ENCODE measurements at places on chromosomes 4 and X.

DNA sequence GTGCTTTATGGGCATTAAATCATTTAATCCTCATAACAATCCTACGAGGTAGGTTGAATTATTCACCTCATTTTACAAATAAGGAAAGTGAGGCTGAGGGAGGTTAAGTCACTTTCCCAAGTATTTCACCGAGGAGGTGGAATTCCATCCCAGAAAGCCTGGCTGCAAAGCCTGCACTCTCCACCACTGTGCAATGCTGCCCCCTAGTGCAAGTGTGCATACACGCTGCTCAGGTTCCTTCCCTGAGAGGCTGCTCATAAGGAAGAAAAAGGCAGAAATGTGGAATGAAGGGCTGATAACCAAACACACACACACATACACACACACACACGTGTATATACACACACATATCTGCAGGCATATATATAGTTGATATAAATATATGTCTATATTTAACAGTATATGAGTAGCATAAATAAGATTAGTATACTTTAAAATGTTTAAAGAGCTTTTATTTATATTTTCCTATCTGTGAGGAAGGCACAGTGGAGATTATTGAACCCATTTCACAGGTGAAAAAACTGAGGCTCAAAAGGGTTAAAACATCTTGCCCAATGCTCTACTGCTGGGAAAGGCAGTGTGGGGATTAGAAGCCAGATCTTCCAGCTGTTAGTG lies 714.5 kb upstream of the TENM3 start:
- DNase-seq: peak; percentile 76

DNA sequence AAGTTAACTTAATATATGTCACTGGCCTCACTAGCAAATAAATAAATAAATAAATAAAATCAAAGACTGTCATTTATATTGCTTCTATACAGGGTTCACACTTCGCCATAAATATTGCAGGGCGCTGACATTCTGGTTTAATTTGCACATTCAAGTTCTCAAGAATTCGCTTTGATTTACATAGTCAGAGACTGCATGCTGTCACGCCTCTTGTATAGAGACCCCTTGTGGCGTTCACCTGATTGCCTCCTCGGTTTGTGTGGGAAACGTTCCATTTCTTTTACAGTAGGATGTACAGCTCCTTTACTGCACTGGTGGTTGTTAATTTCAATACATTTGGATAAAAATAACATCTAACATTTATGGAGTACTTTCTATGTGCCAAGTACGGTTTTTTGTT lies 71.3 kb upstream of the ADGRG2 start:
- no peak for DNase-seq

DNA sequence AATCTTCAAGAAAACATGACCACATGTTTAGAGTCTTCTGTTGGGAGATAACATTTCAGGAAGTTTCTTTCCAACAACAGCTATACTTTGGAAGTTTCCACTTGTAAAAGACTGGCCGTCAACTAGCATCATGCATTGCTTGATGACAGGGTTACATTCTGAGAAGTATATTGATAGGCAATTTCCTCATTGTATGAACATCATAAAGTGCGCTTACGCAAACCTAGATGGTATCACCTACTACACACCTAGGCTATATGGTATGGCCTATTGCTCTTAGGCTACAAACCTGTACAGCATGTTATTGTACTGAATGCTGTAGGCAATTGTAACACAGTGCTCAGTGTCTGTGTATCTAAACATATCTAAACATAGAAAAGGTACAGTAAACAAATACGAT lies 25.4 kb upstream of the CD40LG start:
- DNase-seq: no peak

DNA sequence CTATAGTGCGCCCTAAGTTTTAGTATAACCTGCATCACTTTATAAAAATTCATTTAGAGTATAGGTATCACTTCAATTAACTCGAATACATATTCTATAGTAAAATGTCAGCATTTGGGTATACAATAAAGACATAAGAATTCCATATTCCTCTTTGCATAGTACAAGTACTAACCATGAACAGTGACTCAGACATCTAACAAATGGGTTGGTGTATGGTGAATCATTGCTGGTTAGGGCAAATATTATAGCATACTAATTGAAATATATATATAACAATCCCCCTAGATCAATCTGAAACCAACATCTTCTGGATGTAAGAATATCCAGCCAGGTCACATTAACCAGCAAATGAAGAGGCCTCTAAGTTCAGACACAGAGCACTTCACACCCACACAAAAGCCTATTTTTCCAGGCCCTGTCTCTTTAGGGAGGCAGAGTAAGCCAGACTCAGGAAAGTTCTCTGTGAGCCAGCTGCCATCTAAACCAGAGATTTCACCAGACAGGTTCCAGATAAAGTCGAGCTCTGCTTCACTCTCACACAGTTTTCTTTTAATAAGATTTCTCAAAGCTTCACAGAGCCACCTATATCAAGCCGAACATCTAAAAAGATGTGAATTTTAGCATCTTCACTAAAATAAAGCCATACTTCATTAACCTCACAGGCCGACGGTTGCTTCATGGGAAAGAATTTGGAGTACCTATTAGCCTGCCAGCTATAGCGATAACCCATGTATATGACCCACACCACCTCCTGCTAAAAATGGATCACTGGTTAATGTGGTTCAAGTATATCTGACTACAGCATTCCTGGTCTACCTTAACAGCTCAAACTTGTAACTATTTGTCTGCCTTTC lies 200.0 kb upstream of the FTHL17 start:
- peak; percentile 10 for DNase-seq

DNA sequence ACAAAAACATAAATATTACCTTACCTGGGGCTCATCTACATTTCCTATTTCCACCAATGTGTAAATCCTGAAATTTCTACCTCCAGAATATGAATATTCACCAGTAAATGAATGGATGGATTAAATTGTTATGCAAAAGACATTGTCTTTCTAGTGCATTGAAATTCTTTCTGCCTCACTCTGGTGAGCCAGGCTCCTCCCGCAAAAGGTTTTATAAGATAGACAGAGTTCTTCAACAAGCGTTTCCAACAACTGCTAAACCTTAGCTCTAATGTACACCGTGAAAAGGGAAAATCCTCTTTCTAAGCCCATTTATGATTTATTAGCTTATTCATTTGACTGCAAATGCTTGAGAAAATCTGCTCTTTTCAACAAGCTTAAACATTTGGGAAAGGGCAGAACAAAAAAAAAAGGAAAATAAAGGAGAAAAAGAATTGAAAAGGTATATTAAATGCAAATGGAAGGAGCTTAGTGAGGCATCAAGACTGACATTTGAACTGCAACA lies 72.0 kb downstream of the LDB2 start:
- no peak for DNase-seq

- DNase-seq: no peak
Measured at GRCh38 chr4:37510626-37511025, 175.6 kb downstream of the RELL1 start.

- DNase-seq: no peak
Measured at GRCh38 chr4:152961773-152962115, 25.6 kb downstream of the FHDC1 start.

GRCh38 chr4:53962516-53963225 lies 101.7 kb downstream of the CHIC2 start:
- DNase-seq: peak; percentile 24

GRCh38 chr4:13309751-13310150 lies 174.4 kb downstream of the RAB28 start:
- DNase-seq: no peak

- no peak for DNase-seq
Measured at GRCh38 chrX:57451426-57452020, 140.3 kb upstream of the ZXDB start.

DNA sequence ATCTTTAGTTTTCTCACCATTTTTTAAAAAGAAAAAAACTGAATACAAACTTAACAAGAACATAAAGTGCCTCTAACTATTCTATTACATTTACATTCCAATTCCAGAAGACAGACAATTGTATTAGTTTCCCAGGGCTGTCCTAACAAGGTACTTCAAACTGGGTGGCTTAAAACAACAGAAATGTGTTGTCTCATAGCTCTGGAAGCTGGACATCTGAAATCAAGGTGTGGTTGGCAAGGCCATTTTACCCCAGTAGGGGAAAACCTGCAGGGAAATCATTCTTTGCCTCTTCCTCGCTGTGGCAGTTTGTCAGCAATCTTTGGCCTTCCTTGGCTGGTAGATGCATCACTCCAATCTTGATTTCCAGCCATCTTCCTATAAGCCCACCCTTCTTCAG lies 37.5 kb upstream of the TMEM33 start:
- no peak for DNase-seq

GRCh38 chr4:79331126-79331876 lies 5.4 kb upstream of the NAA11 start:
- peak; percentile 62 for DNase-seq

DNA sequence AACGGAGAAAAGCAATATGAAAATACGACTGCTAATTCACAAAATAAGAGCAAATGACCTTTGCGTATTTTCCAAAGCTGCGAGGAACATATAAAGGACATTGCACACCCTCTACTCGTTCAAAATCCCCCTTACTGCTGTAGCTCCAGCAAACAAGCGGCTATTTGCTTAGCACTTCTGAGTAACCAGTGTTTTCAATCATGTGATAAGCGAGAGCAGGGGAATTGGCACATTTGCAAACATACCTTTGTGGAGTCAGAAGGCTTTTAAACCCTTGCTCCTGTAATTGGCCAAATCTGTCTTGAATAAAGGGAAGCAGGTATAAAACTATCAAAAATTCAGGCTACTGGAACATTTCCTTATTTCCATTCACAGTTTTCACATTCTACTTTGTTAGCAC lies 610.2 kb downstream of the UBE2NL start:
- DNase-seq: no peak

DNA sequence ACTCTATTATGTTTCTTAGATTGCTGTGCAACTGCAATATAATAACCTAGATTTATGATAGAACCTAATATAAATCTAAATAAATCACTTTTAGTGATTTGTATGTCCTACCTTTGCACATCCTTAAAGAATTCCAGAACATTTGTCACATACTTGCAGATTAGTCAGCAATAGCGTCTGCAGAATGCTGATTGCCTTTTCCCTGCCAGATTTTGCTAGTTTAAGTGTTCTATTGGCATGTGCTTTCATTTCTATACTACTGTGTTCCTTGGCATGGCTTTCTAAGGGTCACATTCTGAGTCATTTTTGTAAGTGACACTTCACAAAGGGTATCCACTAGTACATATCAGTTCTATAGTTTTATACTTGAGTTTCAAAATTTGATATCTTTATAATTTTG lies 303.1 kb upstream of the GIMD1 start:
- no peak for DNase-seq

DNA sequence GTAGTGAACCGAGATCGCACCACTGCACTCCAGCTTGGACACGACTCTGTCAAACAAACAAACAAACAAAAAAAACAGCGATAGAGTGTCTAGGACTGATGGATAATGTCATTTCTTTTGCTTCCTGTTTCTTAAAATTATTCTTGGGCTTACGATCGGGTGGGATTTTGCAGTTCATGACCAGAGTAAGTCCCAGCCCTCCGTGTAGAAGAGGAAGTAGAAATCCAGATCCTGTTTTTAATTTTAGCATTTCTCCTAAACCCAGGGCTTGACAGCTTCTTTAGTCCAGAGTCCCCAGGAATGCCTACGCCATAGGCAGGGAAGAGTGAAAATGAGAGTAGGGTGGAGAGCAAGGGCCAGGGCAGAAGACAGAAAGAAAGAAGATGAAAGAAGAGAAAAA lies 94.3 kb downstream of the HPRT1 start:
- DNase-seq: no peak

DNA sequence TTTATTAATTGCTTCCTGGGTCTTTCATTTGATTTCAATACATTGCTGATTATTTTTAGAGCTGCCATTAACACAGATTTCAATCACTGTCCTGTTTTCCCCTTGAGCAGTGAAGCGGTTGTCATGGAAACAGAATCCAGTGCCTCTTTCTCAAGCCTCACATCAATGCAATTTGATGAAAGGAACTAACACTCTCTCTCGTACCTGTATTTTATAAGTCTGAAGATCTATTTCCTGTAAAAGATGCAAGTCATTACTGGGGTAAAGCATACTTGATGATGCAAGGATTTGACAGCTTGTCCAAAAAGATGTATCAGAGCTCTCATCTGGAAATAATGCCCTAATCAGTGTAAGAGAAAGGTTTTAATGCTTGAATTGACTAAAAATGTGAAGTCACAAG lies 17.9 kb upstream of the GASK1B start:
- DNase-seq: no peak

DNA sequence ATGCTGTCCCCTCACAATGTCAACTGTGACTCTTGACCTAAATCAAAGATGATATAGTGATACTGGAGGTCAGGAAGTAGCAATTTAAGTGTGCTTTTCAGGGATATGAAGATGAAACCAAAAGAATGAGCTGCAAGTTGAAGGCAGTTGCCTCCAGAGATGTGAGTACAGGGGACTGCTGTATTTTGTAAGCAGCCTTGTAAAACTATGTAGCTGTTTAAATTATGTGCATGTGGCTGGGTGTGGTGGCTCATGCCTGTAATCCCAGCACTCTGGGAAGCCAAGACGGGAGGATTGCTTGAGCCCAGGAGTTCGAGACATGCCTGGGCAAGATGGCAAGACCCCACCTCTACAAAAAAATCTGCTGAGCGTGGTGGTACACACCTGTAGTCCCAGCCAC lies 15.1 kb upstream of the TNIP2 start:
- DNase-seq: no peak

GRCh38 chr4:149166365-149166764 lies 649.3 kb downstream of the IQCM start:
- no peak for DNase-seq

DNA sequence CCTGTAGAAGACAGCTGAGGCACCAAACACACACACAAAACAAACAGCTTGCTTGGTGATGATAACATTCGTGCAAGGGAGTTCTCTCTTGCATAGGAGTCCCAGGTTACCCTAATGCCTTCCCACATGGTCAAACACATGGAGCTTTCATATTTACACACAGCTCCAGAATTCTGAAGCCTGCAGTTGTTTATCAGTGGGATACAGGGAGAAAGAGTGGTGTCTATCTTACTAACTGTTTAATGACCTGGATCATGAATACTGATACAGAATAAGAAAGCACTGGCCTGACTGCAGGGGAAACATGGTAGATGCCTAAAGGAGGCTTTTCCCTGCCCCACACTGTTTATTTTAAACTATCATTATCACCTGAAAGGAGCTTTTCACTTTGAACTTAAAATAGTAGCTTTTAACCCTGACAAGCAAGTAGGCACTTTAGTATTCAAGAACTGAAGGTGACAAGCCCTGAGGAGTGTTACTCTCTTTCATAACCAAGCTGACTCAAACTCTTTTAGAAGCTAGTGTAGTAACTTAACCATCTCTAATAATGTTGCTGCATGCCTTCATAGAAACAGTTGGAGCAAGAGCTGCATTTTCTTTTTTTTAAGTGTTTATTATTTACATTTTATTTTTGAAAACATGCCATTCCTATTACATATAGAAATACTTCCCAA lies 15.6 kb downstream of the TET2 start:
- no peak for DNase-seq

DNA sequence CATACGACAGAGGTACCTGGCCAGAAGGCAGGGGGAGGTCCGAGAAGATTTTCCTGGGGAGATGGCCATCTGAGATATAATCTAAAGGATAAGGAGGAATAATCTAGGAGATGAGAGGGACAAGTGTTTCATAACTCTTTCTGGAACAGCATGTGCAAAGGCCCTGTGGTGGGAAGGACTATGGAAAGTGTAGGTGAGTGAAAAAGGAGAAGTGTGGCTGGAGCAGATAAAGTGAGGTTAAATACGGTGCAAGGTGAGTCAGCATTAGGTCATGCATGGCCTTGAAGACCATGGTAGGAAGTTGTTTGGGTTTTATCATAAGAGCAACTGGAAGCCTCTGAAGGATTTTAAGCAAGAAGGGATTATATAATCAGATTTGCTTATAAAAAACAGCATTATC lies 34.6 kb upstream of the MTM1 start:
- DNase-seq: no peak

- DNase-seq: no peak
Measured at GRCh38 chrX:109831326-109831985, 98.4 kb upstream of the ACSL4 start.

All from SK-N-DZ (cell line).